ENCODE measurements at places on chromosomes 7 and 10.

DNA sequence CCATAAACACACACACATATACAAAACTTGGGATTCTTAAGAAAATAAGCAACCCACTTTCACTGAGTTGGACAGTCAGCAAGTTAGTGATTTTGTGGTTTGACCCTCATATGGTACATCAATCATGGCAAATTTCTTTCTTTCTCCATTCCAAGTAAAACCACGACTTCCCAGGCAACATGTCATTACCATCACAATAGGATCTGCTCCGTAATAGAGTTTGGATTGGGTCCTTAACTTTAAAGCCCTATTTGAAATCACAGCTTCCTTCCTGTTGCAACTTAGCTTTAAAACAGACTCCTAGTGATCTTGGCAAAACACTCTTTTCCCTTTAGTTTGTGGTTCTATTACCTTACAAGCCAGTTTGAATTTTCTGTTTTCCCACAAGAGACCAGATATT, 483.6 kb downstream of the INHBA start:
- no peak for DNase-seq

GRCh38 chr10:3172081-3172445, 519 bp downstream of the PITRM1 start:
- DNase-seq: peak; percentile 58

GRCh38 chr7:1939434-1940401, 269.6 kb downstream of the ELFN1 start:
- no peak for DNase-seq

DNA sequence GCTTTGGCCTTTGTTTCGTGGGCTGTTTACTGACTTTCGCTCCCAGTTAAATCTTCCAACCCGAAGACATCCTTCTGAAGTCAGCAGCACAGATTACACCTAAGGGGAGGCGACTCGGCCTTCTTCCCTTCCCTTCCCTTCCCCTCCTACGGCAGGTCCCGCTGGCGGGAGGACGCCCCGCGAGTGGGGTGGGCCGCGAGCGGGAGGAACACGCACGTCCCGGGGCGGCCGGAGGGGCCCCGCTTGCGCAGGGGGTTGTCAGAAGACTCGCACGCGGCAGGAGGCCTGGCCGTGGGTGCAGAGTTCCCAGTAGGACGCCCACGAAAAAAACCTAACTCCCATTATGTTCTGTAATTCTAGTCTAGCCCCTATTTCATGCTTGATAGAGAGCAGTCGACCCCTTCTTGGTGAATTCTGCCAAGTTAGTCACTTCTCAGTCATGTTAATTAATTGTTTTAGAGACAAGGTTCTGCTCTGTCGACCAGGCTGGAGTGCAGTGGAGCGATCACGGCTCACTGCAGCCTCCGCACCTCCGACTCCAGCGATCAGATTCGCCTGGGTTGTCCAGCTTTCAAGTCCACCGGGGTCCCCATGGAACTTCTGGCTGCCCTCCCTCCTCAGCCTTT, 19.2 kb upstream of the ZNF32 start:
- no peak for DNase-seq

DNA sequence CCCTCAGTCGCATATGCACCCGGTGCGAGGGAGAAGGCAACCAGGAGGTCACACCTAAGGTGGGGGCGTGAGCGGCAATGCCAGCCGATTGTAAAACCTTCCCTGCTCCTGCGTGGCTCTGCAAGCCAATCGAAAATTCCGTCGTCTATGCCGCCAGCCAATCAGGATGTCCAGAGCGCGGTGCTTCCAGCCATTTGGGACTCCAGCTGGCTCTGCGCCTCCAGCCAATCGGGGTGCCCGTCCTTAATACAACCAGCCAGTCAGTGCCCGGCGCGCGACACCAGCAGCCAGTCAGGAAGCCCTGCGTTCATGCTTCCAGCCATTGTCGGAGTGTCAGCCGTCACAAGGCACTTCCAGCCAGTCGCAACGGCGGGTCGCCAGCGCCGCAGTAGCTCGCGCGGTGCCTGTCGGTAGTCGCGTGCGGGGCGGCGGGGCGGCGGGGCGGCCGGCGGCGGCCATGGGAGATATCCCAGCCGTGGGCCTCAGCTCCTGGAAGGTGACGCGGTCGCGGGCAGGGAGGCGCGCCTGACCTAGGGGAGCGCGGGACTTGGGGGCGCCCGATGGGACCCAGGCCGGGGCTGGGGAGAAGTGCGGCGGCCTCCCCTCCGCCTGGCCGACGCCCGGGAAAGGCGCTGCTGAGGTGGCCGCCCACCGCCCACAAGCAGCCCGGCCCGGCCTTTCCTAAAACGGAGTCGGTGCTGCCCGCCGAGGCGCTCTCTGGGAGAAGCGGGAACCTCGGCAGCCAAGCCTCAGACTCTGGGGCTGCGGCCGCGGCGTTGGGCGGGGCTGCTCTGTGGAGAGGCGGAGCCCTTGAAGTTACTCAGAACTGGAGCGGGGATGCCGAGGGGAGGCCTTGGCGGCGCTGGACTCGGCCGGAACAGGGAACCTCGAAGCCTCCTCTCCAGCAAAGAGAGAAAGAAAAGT, at the start of gene AKR1E2:
Gene AKR1E2, plus strand, starts transcription at position 340 of the 924 bp plus-strand sequence. Its CDS starts 118 bp downstream, at position 458.
- peak; percentile 85 for DNase-seq

GRCh38 chr7:130278860-130279259, 12.2 kb downstream of the CPA2 start:
- DNase-seq: no peak

DNA sequence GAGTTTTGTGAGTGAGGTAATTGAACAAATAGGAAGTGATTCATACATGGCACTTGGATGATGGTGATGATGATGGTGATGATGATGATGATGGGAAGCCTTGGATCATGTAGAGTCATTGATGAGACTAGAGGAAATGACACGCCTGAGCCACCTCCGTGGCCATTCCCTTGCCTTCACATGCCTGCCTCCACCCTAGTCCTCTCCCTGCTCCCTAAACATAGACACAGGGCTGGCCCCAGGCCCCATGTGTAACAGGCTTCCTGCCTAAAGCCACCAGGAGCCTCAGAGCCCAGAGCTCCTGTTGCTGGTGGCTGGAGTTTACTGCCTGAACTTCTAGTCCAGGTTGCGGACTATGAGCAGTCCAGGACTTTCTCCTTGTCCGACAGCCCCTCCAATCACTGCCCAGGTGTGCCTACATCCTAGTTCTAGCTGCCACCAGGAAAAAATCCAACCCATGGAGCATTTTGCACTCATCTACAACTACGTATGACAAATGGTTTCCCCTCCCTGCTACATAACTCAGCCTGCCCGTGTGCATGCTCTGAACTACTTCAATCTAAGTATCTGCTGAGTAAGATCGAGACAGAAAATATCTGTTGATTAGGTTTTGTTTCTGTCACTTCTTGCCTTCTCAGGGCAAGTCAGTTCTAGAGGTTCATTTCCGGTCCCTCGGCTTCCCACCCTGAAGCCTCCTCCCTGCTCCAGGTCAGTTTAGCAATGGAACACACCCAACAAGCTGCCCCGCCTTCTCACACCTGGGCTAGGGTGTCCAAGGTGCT, 35.5 kb upstream of the KDM7A start:
- no peak for DNase-seq

- DNase-seq: no peak
These were observed 916 bp downstream of the LAMB1 start for GRCh38 chr7:108001764-108002725.

All from cardiac muscle cell (in vitro differentiated cells and primary cell).